ENCODE measurements at places on chromosomes 13 and 19.

- DNase-seq: no peak
Measured at GRCh38 chr19:33861950-33862349, 65.3 kb downstream of the KCTD15 start.

- DNase-seq: no peak
Measured at GRCh38 chr13:26540334-26540733, 17.1 kb upstream of the WASF3 start.

DNA sequence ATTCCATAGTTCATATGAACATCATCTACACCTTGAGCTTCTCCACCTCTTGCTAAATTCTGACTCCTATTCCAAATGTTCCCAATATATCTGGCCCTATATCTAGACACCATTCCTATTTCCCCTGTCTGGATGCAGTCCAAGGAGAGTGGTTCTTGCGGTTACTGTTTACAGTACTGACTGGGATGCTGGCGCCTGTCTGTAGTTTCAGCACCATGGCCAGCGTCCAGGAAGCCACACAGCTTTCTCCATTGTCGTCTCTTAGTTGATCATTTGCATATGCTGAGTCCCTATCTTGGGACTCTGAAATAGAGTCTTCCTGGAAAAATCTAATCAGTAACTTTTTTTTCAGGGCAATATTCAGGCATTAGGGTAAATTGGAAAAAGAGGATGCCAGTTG, 14.9 kb downstream of the LAIR2 start:
- peak; percentile 10 for DNase-seq

- DNase-seq: no peak
Measured at GRCh38 chr13:57409656-57410055, 221.9 kb upstream of the PCDH17 start.

DNA sequence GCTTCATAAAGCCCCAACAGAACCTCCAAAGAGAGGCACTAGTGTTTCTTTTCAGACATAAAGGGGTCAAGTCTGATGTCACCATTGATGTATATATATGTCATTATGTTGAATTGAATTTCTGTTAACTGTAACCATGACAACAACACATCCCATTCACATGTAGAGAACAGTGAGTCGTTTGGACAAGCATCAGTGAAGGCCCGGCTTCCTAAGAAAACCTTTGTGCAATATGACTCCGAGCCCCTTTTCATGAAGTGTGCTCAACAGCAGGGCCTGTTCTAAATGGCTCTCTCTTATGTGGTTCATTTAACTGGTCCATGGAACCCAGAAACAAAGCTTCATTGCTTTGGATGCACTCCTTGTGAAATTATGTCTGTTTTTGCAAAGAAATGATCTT, 67.2 kb upstream of the UBL3 start:
- DNase-seq: no peak

GRCh38 chr19:14363183-14364097, 17.8 kb upstream of the ADGRE5 start:
- DNase-seq: peak; percentile 57

GRCh38 chr13:58960888-58961287, 1202.8 kb downstream of the DIAPH3 start:
- DNase-seq: peak; percentile 6

DNA sequence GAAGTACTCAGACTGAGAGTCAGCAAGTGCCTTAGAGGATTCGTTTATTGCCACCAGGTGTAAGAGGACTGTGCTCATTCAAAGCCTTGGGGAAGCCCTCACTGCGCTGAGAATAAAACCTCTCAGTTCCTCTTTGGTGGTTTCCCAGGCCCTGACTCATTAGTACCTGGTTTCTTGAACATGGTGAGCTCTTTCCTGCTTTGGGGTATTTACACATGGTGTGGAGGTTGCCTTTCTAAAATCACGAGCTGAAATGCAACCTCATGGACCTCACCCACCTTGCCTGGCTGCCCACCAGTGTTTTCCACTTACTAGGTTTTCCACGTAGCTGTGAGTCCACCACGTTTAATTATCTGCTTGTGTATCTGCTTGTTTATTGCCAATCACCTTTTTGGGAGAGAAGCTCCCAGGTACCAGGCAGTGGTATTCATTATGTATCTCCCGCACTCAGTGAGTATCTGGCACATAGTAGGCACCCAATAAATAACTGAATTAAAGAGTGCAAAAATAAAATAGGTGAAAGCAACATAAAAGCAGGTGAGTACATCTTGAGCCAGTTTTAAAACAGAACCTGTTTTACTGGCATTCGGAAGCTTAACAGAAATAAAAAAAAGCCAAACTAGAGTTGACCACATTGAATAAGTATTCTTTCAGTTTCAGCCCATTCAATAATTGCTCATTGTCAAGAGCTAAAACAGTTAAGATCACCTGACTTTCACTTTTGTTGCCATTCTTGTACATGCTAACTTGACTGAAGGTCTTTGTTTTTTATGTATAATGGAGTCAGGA, 533.0 kb downstream of the MYO16 start:
- no peak for DNase-seq

DNA sequence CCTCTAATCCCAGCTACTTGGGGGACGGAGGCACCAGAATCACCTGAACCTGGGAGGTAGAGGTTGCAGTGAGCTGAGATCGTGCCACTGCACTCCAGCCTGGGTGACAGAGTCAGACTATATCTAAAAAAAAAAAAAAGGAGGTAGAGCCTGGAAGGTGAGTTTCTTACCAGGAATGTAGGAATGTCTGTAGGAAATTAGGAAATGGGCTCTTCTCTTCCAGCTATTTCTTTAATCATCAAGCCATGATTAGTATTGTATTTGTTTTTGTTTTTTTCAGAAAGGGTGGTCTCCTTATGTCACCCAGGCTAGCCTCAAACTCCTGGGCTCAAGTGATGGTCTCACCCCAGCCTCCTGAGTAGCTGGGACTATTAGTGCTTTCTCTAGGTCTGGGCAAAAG, 26.3 kb upstream of the SERP2 start:
- no peak for DNase-seq

GRCh38 chr19:28881616-28882015, 331.3 kb downstream of the UQCRFS1 start:
- no peak for DNase-seq

DNA sequence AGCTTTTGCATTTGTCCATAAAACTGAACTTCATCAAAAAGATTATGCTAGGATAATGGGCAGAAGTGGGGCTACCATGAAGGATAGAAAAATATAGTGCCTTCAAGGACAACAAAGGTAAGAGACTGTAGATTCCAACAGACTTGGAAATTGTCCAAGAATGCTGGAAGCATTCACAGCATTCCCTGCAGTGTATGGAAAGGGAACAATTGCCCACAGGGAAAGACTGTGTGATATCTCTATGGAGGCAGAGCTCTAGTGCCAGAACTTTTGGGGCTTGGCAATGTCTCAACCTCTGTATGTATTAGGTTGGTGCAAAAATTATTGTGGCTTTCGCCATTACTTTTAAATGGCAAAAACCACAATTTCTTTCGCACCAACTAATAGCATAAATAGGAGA, 1598.8 kb upstream of the MIR17HG start:
- no peak for DNase-seq

DNA sequence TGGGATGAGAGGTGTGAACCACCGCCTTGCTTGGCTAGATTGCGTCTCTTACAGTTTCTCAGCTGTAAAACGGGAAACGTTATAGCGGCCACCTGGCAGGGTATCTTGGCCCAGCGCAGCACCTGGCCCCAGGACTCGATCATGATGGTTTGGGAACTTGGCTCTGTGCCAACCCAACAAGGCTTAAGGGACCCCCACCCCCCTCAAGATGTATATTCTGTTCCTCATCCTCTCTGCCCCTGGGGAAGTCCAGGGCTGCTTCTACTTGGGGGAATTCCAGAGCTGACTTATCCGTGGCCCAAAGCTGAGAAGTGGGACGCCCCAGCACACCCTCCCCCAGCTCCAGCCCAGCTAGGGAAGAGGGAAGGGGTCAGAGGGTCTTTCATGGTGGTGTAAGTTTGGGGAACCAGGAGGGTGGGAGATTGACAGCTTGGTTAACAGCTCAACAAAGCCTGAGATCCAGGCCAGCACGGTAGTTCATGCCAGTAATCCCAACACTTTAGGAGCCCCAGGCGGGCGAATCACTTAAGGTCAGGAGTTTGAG, 695 bp downstream of the ICAM1 start:
- DNase-seq: no peak

DNA sequence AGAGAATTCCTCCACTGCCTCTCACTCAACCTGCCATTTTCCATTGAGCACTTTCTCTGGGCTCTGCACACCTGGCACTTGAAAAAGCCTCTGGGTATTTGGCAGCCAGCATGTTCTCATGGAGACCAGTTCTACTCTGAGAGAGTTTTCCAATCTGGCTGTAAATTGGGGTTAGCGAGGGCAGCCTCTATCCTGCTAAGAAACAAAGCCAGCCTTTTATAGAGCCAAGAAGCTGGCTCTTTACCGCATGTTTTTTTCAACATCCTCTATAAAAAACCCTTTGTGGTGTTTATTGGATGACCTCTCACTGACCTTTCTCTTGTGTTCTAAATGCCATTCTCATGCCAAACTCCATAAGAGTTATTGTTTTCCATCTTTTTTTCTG, 52.6 kb upstream of the RCBTB2 start:
- peak; percentile 23 for DNase-seq
